Neural progenitor cell (in vitro differentiated cells): ENCODE measurements at places on chromosomes 1 and 21. TPM values are rescaled to one million over a fixed set of nuclear protein-coding genes. Genes with fewer than 3 reads are reported as not detected.

GRCh38 chr1:209772126-209772525 is 12.2 kb downstream of the C1orf74 start:
- H3K4me3 ChIP-seq = no peak overlapping the region
- no peak overlapping the region for H3K27ac ChIP-seq
- H3K4me1 ChIP-seq = no peaks in the 10 kb centered on the region
- DNase-seq = no peak

- H3K27ac ChIP-seq = no peak overlapping the region
- peaks cover 13% of the 10 kb centered on the region for H3K4me1 ChIP-seq
- H3K4me3 ChIP-seq = no peak overlapping the region
- H3K27me3 ChIP-seq = no peaks in the 10 kb centered on the region
- no peaks in the 10 kb centered on the region for H3K36me3 ChIP-seq
- DNase-seq = no peak
Observed at GRCh38 chr1:233080286-233080685, 129.9 kb downstream of the NTPCR start.

DNA sequence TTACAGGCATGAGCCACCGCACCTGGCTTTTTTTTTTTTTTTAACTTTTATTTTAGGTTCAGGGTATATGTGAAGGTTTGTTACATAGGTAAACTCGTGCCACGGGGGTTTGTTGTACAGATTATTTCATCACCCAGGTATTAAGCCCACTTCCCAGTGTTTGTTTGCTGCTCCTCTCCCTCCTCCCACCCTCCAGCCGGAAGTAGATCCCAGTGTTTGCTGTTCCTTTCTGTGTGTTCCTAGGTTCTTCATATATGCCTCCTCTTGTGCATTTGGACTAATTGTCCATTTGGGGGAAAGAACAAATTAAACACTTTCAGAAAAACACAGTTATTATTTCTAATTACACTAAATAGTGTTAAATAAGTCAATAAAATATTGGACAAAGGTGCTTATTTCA is 1.1 kb upstream of the SLC2A7 start:
- H3K27me3 ChIP-seq = no peaks in the 10 kb centered on the region
- no peak overlapping the region for H3K4me3 ChIP-seq
- H3K27ac ChIP-seq = no peak overlapping the region
- H3K36me3 ChIP-seq = no peaks in the 10 kb centered on the region

The ITLN1 gene
- not detected in 2 replicates for total RNA-seq

The TGFB2 gene
- total RNA-seq = 0.37 and 1.9 TPM in 2 replicates

The ITLN2 gene
- not detected in 2 replicates for total RNA-seq

GRCh38 chr1:26125382-26125781 is 13.8 kb downstream of the PDIK1L start:
- no peak overlapping the region for H3K4me3 ChIP-seq
- no peaks in the 10 kb centered on the region for H3K36me3 ChIP-seq
- H3K27ac ChIP-seq = no peak overlapping the region
- no peak for DNase-seq
- H3K4me1 ChIP-seq = no peaks in the 10 kb centered on the region
